ENCODE measurements at places on chromosomes 7 and 10.

DNA sequence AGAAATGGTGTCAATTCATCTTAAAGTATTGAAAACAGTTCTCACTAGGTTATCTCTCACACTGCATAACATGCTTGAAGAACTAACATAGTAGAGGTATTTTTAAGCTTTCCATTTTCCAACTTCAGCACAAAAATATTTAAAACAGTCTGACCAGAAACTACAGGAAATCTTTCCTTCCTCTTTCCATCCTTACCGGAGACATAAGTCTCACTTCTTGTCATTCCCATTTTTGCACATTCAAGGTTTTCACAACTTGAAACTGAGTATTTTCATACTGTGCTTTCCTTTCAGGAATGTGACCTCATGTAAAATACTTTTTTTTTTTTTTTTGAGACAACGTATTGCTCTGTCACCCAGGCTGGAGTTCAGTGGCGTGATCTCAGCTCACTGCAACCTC lies 45.2 kb downstream of the ARHGAP12 start:
- DNase-seq: no peak

DNA sequence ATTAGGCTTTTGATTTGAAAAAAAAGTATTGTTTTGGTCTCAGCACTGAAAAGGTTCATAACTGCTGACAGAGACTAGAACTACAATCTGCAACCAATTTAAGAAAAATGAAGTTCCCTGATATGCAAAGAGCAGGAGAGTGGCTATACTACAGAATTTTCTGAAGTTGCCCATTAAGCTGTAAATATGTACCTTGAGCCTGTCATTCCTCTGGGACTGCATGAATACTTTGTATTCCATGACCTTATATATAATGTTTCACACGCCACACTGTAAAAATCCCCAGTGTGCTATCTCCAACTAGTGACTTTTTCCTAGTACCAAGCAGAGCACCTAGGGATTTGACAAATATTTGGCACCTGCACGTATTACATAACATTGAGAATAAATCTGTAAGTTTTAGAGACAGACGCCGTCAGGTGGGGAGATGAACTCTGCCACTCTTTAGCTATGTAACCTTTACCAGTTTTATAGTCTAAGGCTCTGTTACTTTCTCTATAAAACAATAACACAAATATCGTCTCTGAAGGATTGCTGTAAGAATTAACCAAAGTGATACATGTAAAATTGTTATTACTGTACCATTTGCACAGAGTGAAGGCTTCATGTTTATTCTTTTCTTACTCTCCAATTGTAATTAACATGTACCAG lies 235.4 kb downstream of the MAGI2 start:
- DNase-seq: no peak

DNA sequence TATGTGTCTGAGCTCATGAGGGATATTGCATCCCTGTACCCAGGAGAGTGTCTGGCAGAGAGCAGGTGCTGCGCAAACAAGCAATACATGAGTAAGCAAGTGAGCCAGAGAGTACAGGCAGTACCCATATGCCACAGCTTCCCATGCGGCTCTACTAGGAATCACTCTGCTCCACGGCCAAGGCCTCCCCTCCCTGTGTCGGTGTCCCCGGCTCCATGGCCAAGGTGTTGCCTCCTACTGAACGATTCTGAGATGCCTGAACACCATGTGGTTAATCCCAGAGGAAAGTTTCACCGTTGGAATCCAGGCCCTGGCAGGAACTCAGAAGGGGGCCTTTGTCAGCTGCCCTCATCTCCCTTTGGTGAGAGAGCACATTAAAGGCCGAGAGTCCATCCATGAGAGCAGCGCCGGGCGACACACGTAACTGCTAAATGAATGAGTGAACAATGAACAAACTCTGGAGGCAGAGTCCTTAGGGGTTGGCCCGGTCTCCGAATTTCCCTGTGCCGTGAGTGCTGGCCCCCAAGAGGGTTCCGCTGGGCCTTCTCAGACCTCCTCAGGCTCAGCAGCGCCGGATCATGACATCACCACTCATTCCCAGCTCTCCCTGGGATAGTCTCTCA lies 136.0 kb upstream of the FAM20C start:
- peak; percentile 64 for DNase-seq

- DNase-seq: no peak
These were observed 210.9 kb downstream of the INHBA start for GRCh38 chr7:41491883-41492471.

DNA sequence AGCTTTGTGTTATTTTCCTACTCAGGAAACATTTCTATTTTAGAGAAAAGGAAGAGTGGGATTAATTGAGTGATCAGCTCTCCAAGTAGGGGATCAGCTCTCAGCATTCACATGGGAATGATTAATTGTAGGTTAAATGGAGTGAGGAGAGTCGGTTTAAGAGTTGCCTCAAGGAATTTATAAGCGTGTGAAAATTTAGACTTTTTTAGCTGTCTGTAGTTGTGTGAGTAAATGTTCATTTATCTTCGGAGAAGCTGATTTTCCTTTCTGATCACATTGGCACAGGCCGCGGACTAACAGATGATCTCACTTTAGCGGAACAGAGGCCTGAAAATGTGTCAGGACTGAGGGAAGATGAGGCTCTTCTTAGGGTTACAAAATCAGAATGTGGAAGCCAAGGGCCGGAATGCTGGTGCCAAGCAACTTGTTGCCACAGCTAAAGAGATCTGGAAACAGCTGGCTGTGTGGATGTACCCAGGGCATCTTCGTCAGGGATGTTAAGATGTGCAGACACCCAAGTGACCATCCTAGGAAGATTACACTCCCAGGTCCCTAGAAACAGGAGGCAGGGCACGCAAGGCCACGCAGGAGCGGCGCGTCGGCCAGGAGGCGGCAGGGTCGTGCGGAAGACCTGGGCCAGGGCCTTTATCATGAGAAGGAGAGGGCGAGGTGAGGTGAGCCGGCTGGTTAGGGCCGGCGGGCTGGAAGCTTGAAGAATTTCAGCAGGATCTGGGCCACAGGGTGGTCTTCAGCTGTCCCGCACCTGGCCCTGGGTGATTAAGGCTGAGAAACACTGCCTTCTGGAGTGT lies 35.1 kb upstream of the TTYH3 start:
- no peak for DNase-seq

DNA sequence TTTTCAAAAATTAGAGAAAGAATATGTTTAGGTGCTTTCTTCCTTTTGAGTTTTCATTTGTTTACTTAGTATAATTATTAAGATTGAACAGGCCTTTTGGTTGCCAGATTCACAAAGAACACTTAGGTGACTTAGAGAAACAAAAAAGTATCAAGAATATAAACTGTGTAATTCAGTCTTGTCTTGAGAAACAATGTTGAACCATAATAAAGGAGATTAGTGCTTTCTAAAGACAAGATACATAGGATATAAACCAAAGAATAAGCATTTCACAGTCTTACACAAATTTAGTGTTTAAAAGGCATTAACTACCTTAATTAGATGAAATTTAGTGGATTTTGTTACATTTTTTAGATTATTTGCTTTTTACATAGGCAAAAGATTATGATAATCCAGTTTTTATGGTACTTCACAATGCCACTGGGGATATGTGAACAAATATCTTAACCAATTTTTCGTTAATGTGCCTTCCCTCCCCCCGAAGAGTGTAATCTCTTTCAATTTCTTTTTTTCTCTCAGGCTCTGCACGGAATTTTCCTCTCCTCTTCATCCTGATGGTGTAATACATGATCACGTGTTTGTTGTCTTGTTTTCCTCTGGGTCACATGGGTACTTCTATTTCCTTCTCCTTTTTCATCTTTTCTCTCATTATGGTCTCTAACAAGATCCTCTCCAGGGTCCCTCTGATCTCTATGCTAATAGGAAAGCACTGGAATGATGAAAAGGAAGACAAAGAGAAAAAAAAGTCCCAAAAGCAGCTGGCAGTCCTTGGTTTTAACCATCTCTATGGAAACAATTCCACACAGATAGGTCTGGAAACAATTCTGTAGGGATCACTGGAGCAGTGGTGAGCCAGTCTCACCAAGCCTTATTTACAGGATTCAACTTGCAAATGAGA lies 3.7 kb upstream of the HNRNPH3 start:
- no peak for DNase-seq

- no peak for DNase-seq
These were observed 236.9 kb downstream of the PRKG1 start for GRCh38 chr10:51311228-51311627.
